Bronchial smooth muscle cell (primary cell): ENCODE measurements at places on chromosomes 7 and 10. TPM values are rescaled to one million over a fixed set of nuclear protein-coding genes. Genes with fewer than 3 reads are reported as not detected.

The SORCS3 gene
- total RNA-seq, result not detected in 2 replicates

The VSTM2A gene
- total RNA-seq, result not detected in 2 replicates

The AGR3 gene
- not detected in 2 replicates for total RNA-seq

The C1QL3 gene
- total RNA-seq, result 0.09 TPM in 1 of 2 replicates, not detected in the other

The TFPI2 gene
- 1.9 and 26.3 TPM in 2 replicates for total RNA-seq

The PSAP gene
- total RNA-seq, result 1,004 and 1,786 TPM in 2 replicates

The FAM25G gene
- total RNA-seq, result not detected in 2 replicates
